ENCODE measurements at places on chromosomes 1 and 21. TPM values are rescaled to one million over a fixed set of nuclear protein-coding genes. Genes with fewer than 3 reads are reported as not detected.

DNA sequence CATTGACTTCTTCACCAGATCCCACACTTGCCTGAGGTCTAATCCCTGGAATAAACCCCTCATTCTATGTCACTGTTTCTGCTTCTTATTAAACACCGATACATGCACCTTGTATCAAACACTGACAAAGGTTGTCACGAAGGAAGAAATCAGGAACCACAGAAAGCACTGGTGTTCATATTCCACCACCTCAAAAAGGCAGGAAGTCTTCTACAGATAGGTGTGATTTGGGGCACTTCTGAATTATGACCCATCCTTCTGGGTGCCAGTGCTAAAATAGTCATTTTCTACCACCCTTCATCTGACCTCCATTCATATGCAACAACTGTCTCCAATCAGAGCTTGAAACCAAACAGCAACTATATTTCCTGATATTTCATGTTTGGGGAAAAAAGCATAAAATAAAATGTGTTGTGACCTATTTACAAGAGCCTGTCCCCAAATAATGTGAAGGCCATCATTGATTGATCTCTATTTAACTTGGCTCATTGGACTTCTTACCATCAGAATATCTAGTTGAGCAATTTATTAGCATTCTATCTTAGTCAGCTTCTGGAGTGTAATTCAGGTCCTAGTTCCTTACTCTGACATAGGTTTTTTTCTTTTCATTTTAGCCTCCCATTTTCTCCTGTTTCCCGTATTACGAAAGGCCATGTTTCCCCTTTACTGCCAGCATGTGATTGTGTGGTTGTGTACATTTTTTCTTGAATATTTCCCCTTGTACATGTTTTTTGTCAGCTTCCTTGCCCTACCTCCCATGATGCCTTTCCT is 43.1 kb downstream of the DUSP10 start:
- no peak for DNase-seq

DNA sequence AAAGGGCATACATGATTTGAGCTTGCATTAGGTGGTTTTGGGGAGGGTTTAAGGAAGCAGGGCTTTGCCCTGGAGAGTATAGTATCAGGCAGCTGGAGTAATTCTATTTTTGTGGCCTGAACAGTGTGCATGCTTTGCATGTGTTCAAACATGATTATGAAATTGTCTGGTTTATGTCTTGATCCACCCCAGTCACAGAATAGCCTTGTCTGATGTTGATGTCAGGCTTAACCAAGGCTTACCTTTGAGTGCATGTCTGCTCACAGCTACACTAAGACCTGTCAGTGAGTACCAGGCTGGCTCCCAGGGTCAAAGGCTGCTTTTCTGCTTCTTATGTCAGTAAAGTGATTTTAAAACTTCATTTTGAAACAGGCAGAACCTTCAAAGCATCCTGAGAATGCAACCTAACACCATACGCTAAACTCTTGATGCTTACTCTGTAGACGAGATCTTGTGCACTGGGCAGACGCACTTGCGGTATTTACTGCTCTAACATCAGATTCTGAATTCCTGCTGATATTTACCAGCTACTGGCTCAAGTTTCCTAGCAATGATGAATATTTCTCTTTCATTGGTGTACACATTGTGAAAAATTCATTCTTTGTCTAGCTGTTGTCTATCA is 78.9 kb downstream of the MAP3K21 start:
- no peak for DNase-seq

DNA sequence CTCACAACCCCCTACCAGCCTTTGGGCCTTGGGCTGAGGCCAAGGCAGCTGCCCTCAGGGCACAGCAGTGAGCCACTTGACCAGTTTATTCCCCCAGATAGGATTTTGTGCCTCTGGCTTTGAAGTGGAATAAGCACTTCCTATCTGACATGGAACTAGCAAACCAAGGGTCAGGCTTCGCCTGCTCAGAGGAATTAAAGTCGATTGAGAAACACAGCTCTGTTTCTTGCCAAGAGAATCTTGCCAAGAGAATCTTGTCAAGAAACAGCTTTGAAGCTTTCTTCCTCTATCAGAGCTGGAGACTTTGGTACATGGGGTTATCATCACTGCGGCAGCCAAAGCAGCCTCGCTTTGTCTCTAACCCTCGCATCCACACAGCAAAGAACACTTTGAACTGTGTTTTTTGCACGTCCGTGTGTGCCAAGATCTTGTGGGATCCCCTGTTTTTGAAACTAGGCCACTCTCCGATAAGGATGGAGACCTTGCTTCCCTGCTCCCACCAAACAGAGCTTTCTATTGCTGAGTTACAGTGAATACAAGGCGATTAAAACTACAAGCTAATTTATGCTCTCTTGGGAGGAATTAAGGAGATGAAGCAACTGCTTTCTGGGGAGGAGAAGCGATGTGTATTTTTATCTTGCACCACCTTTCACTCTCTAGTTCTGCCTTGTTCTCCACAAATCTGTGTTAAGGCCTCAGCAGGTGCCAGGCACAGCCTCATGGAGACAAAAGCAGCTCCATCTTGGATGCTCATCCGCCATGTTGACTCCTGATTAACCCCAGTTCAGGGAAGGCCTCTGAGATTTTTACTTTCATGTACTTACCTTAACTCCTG is 67.3 kb downstream of the RHOU start:
- DNase-seq: peak; percentile 31

- DNase-seq: no peak
Observed at GRCh38 chr1:214220891-214221290, 60.1 kb upstream of the SMYD2 start.

DNA sequence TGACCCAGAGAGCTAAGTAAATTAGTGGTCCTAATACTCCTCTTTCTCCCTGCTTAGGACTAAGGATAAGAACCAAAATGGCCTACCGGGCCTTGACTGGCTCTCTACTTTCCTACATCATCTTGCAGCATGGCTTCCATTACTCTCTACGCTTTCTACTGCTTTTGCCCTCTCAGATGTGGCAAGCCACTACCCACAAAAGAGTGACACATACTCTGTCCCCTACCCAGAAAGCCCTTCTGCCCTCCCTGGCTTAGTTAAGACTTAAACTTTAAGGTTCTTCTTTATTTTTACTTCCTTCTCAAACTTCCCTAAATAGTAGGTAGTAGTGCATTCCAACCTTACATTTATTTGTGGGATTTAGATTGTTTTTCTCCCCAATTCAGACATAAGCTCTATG is 228.1 kb downstream of the TPR start:
- DNase-seq: no peak

- no peak for DNase-seq
Observed at GRCh38 chr1:202164271-202165037, 4.1 kb upstream of the PTPN7 start.

DNA sequence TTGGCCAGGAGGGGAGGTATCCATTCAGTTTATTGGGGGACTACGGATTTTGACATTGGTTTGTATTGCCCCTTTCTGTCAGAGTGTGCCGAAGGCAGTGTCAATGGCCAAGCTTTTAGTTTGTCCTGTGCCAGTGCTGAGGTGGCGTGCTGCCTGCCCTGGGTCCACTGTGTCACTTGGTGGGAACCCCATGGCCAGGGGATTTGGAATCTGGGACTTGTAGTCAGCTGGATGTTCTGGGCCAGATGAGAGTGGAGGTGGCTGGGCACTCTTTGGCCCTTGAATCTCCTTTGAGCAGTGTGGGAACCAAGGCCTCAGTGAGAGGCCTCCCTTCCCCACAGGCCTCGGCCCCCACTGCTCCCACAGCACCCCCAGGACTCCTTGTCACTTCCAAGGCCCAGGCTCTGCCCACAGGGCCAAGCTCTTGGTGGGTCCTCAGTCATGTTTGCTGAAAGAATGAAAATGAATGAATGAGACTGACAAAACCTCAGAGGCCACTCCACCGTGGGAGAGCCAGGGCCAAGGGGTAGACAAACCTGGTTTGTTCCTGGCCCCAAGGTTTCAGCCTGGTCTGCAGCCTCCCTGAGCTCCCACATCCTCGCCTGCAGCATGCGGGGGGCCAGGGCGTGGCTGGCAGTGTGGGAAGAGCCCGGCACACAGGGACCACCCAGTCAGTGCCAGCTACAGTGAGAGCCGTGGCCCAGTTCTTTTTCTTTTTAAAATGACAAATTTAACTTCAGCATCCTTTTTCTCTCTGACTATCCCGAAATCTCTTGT is 412.2 kb downstream of the MATN1 start:
- no peak for DNase-seq

GRCh38 chr21:45098867-45099266 is 24.5 kb downstream of the ADARB1 start:
- no peak for DNase-seq

DNA sequence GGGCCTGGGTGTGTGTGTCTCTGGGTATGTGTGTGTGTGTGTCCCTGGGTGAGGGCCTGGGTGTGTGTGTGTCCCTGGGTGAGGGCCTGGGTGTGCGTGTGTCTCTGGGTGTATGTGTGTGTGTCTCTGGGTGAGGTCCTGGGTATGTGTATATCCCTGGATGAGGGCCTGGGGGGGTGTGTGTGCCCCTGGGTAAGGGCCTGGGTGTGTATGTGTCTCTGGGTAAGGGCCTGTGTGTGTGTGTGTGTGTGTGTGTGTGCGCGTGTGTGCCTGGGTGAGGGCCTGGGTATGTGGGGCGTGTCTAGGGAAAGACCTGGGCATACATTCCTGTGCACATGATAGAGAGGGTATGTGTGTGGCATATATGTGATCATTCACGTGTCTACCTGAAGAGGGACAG is 155.1 kb upstream of the ZC3H12A start:
- no peak for DNase-seq

- DNase-seq: no peak
Observed at GRCh38 chr1:228828151-228828550, 92.9 kb downstream of the RHOU start.

GRCh38 chr1:22489278-22489677 is 37.6 kb downstream of the ZBTB40 start:
- DNase-seq: no peak

DNA sequence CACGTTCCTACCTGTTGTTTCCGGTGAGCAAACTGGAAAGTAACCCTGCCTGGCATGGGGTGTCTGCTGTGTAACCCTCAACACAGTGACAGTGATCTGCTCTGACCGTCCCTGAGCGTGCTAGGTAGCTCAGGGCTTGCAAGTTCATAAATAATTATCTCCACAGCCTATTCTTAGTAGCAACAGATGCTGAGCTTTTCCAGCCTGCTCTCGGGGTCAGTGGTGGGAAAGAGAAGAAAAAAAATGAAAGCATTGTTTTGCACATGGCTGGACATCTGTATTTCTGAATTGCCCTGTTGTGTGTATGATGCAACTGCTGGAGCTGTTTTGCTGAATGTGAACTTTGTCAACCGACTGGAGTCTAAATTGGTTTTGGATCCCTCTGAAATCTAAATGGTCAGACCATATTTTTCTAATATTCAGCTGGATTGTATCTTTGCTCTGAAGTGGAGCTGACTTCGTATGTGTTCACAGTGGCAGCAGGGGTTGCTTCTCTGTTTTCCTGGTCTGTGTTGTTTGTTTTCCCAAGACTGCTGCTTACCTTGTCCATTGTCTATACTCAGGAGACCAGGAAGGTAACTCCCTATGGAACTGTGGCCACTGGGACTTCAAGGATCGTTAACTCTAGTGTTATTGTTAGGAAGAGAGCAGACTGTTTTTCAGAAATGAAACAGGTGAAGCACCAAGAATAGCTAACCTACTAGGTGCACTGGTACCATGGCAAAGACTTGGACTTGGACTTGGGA is 27.0 kb downstream of the TGFB2 start:
- DNase-seq: no peak

GRCh38 chr1:117128323-117129079 is 7.0 kb upstream of the TRIM45 start:
- DNase-seq: no peak

DNA sequence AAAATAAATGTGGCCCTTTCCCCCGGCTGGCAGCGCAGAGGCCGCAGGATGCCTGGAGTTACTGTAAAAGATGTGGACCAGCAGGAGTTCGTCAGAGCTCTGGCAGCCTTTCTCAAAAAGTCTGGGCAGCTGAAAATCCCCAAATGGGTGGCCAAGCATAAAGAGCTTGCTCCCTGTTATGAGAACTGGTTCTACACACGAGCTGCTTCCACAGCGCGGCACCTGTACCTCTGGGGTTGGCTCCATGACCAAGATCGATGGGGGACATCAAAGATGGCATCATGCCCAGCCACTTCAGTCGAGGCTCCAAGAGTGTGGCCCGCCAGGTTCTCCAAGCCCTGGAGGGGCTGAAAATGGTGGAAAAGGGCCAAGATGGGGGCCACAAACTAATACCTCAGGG is 95.9 kb downstream of the LRIG2 start:
- no peak for DNase-seq

DNA sequence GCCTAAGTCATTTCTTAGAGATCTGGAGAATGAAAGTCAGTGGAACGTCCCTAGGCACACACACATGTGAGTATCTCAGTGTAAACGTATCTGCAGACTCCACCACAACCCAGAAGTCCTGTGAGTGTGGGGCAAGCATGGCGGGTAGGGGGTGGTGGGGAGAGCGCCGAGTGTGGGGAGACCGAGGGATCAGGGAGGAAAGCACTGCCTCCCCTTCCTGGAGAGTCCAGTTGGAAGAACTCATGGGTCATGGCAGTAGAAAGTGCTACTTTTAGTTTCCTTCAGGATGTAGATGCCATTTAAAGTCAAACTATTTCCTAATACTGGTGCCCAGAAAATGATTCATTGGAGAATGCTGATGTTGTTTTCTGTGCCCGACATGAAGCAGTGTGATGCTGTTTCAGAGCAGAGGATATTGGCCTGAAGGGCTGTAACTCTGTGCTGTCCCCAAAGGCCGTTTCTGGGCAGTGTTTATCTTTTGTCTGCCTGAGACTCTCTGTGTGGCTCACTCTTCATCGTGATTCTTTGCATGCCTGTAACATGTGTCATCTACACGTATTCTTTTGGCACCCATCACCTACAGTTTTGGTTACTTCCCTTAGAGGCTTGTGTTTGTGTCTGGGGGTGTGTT is 45.7 kb upstream of the TSPAN2 start:
- DNase-seq: no peak

DNA sequence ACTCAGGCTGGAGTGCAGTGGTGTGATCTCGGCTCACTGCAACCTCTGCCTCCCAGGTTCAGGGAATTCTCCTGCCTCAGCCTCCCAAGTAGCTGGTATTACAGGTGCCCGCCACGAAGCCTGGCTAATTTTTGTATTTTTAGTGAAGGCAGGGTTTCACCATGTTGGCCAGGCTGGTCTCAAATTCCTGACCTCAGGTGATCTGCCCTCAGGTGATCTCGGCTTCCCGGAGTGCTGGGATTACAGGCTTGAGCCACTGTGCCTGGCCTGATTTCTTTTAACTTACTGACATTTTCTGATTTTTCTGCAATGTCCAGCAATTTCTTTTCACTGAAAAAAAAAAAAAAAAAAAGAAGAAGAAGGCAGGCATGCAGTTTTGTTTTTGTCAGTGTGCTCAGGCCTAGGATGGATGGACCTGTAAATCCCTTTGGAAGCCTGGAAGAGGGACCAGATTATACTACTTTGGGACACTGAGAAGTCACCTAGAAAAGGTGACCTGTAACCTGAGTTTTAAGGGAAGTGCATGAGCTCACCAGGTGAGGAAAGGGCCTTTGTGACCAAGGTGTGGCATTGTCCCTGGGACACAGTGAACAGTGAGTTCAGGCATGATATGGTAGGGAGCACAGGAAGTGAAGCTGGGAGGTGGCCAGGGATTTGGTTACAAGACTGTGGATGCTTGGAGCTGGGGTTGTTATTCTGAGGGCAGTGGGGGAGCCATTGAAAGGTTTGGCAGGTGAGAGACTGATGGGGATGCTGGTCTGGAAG is 2.7 kb upstream of the TMEM61 start:
- no peak for DNase-seq

GRCh38 chr1:218444588-218444987 is 99.5 kb downstream of the TGFB2 start:
- DNase-seq: no peak

FBLIM1 gene
- total RNA-seq: 1.4 TPM

PLD5 gene
- not detected for total RNA-seq

RXFP4 gene
- not detected for total RNA-seq

CDA gene
- 1.3 TPM for total RNA-seq

COP1 gene
- 29.7 TPM for total RNA-seq

TTLL7 gene
- 9.0 TPM for total RNA-seq

DNASE2B gene
- 2.0 TPM for total RNA-seq

FAM163A gene
- total RNA-seq: not detected

TNFRSF14 gene
- total RNA-seq: 3.6 TPM
